ENCODE measurements at places on chromosomes 3 and 15.
A peak's percentile ranks its signal among the peaks of the same experiment; 100 is the strongest.

DNA sequence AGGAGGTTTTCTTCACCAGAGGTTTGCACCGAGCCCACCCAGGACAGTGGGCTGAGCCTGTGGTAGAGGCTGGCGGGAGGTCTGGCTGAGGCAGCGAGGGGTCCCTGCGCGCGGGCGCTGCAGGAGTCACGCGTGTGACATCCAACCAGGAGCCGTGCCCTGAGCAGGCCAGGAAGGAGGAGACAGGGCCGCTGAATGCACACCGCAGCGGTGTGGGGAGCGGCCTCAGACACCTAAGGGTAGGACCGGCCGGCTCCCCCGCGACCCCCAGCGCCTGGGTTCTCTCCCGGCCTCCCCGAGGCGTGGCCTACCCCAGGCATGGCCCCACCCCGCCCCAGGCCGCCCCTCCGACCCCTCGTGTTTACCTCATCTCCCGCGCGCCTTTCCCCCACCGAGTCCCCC, 412 bp downstream of the SLC41A3 start:
- DNase-seq: peak; percentile 68

DNA sequence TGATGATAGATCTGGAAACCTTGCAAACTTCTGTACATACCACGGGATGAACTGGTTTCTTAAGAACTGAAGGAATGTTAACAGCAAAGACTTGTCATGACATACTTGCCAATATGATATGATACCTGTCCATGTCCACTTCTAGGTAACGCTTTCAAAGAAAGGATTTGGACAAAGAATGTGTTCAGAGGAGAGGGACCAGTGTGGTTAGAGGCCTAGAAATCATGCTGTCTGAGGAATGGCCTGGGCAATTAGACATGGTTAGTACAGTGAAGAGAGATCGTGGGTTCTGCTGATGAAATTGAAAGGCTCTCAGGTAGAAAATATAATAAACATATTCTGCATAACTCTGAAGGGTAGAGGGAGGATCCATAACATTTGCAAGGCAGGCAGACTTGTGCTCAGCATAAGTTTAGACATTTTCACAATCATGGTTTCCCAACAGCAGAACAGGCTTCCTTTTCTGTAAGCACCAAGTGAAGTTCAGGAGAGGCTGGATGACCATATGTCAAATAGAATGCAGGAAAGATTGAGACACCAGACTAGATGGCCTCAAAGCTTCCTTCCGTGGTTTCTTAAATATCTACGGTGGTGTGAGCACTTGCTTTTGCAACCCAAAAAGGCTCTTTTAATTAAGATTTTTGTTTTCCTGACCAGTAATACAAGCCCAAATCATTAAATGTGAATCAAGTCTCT, 39.9 kb downstream of the TGFBR2 start:
- no peak for DNase-seq

GRCh38 chr15:80978685-80979329, 10.8 kb downstream of the MESD start:
- DNase-seq: no peak

DNA sequence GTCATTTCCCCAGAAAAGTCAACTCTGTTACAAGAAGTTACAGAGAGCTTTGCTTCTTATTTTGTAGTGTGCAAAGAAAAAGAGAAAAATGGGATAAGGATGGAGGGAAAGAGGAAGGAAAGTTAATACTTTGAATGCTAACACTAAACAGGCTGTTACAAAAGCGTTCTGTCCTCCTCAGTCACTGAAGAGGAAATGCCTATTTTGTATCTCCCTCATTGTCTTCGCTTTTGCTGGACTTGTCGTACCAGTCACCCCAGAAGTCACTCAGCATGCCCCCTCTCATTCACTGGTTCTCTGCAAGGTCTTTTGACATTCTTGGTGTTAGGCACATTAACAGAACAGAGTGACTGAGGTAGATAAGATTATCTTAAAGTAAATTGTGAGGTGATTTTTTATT, 129.6 kb downstream of the ALCAM start:
- no peak for DNase-seq

- DNase-seq: no peak
Observed at GRCh38 chr3:38614651-38615352, 34.7 kb downstream of the SCN5A start.

DNA sequence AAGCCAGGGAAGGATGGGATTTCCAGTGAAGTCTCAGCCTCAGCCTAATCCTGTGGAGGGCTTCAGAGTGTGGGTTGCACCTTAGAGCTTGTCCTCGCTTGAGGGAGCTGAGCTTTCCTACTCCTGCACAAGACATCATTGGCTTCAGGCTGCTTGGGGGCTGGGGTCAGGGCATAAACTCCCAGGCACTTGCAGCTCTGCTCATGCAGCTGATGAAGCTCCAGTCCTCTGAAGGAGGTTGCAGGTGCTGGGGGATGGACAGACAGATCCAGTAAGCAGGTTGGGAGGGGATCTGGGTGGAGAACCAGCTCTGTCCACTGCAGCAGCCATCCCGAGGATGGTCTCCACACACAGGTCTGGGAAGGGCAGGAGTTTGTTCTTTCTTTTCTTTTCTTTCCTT, 19.4 kb upstream of the POLG start:
- DNase-seq: no peak

- DNase-seq: no peak
Observed at GRCh38 chr3:135141160-135141559, 346.1 kb downstream of the EPHB1 start.

- no peak for DNase-seq
Observed at GRCh38 chr3:128190501-128190900, 37.2 kb downstream of the EEFSEC start.

DNA sequence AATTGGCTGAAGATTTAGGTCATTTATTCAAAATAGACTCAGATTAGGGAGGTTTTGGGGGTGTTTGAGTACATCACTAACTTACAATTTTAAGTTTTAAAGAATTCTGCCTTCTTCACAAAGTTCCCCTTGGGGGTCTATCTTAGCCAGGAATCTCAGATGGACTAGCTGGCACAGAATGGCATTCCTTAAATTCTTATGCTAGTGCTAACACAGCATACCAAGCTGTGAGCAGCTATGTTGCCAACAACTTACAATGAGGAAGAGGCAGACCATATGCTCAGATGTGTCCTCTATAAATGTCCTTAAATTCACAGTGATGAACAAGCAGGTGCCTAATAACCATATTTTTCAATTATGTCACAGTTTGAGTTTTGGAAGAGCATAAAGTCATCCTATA, 60.9 kb upstream of the NPHP3 start:
- no peak for DNase-seq

Data from CD8-positive, alpha-beta T cell (primary cell).